ENCODE measurements at places on chromosomes 5 and 9.

DNA sequence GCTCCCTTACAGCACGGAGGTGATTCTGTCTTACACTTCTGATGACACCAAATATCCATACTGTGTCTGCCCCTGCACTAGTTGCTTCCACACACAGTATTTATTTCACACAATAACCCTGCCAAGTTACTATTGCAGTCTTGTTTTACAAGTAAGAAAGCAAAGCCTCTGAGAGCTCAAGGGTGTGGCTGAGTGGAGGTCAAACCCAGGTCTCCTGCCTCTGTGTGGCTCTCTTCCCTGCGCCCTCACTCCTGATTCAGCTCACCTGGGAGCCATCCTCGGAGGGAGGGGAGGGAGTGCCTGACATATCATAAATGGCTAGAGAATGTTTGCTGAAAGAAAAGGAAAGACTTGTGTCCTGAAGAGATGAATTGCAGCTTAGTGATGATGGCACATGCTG is 41.0 kb downstream of the MVB12B start:
- no peak for DNase-seq

- DNase-seq = no peak
Observed at GRCh38 chr5:1542781-1543180, 19.0 kb upstream of the LPCAT1 start.

DNA sequence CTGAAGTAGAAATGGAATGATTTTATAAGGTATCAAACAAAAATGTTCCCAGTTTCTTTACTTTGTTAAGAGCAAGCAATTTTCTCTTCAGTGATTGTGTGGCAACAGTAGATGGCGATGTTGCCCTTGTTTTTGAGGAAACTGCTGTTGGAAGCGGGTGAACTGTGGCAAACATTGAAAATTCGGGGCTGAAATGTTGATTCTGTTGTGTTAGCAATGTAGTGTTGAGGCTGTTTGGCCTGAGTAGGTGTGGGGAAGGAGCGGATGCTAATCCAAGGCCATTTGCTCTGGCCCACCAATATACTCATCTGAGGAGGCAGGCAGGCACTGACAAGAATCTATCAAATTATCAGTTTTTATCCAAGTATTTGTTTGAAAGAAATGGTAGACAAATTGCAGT is 129.8 kb downstream of the SLC12A2 start:
- no peak for DNase-seq

- DNase-seq = no peak
Observed at GRCh38 chr9:68861436-68861835, 152.5 kb downstream of the PRKACG start.
